ENCODE measurements at places on chromosomes 2 and 18.

DNA sequence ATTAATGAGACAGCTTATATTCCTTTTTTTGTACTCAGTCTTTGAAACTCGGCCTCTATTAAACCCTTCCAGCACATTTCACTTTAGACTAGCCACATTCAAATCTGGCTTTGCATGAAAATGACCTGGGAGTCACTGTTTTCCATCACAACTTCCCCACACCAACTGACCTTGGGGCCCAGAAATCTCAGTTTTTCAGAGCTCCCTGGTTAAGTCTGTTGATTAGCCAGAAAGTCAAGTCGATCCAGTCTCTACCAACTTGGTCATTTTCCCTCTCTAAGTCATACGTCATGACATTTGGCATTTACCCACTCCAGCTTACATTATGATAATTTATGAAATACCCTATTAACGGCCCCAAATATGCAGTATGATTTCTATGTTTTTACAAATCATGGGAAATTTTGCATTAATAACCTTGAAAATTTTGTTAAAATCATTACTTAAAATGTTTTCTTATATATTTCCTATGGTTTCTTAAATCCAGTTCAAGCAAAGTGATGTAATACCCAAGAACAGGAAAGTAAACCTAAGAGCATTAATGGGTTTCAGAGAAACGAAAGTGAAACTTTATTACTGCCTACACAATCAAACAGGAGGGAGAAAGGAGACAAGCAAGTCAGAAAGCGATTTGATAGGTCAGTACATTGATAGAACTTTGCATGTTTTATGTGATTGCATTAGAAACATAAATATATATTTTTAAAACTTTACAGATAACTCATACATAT lies 77.1 kb downstream of the SPATS2L start:
- no peak for DNase-seq

DNA sequence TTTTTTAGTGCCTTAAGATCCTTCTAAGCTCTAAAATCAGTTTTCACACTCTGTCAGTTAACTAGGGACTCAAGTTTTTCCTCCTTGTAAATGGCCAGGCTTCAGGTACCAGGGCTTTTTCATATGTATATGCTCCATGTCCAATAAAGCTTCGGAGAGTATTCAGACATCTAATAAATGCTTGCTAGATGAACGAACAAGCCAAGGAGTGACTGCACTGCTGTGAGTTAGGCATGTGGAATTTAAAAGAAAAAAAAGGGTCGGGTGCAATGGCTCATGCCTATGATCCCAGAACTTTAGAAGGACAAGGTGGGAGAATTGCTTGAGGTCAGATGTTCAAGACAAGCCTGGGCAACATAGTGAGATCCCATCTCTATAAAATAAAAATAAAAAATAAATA lies 81.9 kb downstream of the CDH2 start:
- no peak for DNase-seq

- no peak for DNase-seq
Observed at GRCh38 chr2:289362-290089, 1.6 kb upstream of the ALKAL2 start.

GRCh38 chr2:225041851-225042799 lies at the start of gene DOCK10:
DOCK10 (minus strand) TSS chr2:225042468; CDS start chr2:225042374, 94 bp downstream.
- peak; percentile 26 for DNase-seq

- no peak for DNase-seq
Observed at GRCh38 chr2:189305291-189305943, 125.9 kb upstream of the COL5A2 start.

- DNase-seq: no peak
Observed at GRCh38 chr18:2855560-2856350, 8.9 kb downstream of the EMILIN2 start.

DNA sequence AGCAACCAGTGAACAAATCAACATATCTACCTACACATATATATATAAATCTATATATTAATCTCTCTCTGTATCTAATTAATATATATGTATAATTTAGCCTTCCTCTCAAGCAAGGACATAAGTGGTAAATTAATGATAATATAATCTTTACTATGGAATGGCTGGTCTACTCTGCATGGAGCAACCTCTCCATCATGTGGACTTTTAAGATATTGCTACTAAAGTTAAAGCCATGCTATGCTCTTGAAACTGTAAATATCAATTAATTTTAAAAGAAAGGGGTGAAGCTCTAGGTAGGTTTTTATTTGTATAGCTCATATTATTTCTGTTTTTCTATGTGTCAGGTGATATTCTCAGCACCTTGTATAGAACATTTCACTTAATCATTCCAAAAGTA lies 147.0 kb downstream of the PPP1R1C start:
- no peak for DNase-seq

GRCh38 chr2:214837466-214837865 lies 28.0 kb upstream of the BARD1 start:
- DNase-seq: no peak

DNA sequence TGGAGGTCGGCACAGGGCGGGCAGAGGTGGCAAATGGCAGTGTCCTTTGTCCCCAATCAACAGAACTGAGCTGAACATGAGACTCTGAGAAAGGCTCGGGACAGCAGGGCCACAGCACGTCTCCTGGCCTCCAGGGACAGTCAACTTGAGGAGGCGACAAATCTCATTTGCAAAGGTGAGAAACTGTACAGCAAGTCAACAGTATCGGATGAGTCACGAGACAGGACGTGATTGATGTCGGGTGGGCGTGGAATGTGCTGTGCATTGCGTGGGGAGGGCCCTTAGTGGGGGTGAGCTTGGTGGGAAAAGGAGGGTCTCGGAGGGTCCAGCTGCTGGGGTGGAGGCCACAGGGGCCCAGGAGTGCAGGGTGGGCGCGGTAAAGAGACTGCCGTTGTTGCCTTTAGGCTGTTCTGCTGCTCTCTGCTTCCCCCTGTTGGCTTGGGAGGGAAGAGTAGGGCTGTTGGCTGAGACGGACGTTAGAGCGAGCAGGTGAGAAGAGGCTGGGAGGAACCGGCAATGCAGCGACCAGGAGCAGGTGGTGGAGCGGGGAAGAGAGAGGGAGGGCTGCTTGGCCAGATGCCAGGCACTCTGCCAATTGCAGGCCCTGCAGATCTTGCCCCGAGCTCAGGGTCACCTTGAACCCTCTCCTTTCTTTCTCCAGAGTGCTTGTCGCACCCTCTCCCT lies 164.3 kb downstream of the BCL2 start:
- no peak for DNase-seq

GRCh38 chr2:136219963-136220362 lies 102.0 kb upstream of the CXCR4 start:
- DNase-seq: no peak

DNA sequence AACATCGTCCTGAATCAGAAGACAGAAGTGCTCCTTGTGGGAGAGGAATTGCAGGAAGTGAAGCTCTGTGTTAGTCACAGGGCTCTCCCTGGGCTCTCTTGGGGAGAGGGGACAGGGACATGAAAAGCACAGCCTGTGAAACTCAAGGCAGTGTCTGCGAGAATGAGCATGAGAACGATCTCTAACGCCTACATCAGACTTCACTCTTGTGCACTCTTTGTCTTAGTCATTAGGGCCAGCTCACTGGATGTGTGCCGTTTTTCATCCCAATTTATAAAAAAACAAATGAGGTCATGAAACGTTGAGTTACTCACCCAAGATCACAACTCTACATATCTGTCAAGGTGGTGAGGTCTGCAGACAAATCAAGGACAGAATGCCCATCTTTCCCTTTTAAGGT lies 27.0 kb upstream of the TWIST2 start:
- DNase-seq: no peak

GRCh38 chr18:49788327-49788898 lies 24.9 kb downstream of the ACAA2 start:
- no peak for DNase-seq

GRCh38 chr2:56132138-56132537 lies 51.7 kb upstream of the CCDC85A start:
- DNase-seq: peak; percentile 23

- no peak for DNase-seq
Observed at GRCh38 chr2:8848328-8849100, 11.1 kb upstream of the KIDINS220 start.

GRCh38 chr18:63963615-63964256 lies 6.1 kb upstream of the SERPINB8 start:
- DNase-seq: no peak

GRCh38 chr18:54931152-54931551 lies 28.1 kb downstream of the CCDC68 start:
- no peak for DNase-seq

GRCh38 chr2:148021059-148021861 lies at the start of gene MBD5:
MBD5 (plus strand) TSS chr2:148021091.
- DNase-seq: peak; percentile 15

DNA sequence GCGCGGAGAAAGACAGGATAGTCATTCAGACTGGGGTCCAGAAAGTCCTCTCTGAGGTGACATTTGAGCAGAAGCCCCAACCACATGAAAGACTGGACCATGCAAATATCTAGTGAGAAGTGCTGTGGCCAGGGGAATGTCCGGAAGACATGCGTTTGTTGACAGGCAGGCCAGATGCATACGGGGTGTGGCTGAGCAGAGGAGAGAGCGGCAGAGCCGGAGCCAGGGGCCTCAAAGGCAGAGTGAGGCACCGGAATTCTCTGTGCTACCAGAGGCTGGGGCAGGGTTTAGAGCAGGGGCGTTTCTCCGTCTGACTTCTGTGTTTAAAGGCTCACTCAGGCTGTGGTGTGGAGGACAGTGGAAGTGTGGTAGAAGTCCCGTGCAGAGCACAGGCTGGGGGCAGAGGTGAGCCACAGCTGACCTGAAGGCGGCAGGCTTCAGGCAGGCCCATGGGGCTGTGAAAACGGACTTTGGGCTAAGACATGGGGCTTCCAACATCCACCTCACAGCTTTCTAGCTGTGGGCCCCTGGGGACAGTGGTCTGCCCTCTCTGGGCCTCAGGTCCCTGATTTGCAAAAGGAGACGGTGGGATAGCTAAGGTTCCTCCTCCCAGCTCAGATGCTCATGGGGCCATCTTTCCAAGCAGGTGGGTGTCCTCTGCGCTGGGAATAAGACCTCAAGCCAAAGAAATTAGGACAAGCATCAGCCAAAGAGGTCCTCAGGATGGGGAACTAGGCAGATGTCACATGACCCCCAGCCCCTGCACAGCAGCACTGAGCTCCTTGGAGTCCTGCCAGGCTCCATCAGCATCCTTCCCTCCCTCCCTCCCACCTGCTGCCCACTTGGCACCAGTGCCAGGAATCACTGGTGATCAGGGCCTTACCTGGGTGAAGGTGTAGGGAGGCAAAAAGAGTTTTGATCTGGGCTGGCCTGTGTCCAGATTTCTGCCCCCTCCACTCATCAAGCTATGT lies 11.2 kb downstream of the RUFY4 start:
- no peak for DNase-seq

- DNase-seq: no peak
Observed at GRCh38 chr18:36560187-36560586, 262.7 kb downstream of the FHOD3 start.

GRCh38 chr2:55357164-55357563 lies 62.5 kb downstream of the CCDC88A start:
- no peak for DNase-seq

- DNase-seq: peak; percentile 54
Observed at GRCh38 chr2:157261199-157261782, 3.8 kb downstream of the GALNT5 start.

DNA sequence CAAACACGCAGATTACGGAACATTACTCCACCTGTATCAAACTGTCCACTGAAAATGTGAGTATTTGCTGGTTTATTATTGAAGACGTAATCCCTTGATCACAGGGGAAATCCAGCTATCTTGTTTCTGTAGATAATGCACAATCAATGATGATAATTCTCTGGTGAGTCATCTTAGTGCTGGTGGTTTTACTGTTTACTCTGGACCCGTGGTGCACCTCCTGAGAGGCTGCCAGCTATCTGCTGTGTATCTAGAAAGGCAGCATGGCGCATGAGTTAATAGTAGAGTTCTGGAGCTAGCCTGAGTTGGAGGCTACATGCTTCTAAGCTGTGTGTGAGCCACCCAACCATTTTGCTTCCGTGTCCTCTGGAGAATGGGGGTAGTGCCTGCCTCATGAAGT lies 6.5 kb downstream of the NCAPH start:
- DNase-seq: peak; percentile 95

DNA sequence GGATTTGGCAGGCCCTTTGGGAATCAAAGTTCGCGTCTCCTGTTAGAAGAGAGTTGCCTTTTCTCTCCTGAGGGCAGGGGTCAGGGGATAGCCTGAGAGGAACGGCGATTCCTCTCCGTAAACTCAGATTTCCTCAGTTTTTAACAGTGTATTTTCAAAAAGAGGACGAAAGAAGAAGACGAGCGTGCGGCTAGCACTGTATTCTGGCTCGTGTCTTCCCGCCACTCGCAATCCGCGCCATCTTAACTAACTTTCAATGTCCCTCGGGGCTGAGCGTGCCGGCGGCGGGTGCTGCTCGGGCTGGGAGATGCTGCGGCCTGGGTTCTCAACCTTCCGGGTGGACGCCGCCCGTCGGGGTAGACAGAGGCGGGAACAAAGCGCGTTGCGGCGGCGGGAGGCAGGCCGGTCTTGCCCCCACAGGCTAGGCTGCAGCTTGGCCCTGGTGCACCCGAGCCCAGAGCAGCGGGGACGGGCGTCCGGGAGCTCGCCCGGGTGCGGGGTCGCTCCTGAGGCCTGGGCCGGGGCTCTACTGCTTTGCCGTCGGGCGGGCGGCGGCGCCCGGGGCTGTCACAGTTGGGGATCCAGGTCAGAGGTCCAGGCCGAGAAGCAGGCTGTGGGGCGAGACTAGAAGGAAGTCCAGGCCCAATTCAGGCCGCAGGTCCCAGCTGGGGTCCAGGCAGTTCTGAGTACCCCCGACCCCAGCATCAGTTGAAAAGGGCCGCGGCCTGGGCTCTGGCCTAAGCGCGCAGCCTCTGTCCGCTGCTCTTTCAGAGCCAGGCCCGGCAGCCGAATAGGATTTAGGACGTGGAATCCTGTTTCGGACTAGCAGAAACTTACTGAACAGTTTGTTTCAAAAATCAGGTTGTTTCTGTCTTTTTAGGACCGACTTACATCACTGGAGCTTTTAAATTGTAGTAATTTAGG lies 11.8 kb downstream of the TBR1 start:
- DNase-seq: no peak

DNA sequence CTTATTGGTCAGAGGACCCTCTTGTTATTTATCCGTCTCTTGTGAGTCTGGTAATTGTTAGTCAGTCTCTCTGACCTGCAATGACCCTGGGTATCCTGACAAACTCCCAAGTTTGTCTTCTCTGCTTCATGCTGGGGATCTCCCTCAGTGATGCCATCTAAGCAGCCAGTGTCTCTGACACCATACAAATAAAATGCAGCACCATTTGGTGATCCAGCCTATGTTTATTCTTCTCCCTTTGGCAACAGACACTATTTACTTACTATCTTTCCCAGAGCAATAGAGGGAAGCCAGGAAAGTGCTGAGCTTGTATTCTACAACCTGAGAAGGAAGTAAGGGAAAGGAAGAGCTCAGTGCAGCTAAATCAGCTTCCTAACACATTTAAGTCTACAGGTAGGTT lies 15.9 kb downstream of the SERPINE2 start:
- DNase-seq: no peak
